ENCODE measurements at places on chromosomes 16 and 17.

DNA sequence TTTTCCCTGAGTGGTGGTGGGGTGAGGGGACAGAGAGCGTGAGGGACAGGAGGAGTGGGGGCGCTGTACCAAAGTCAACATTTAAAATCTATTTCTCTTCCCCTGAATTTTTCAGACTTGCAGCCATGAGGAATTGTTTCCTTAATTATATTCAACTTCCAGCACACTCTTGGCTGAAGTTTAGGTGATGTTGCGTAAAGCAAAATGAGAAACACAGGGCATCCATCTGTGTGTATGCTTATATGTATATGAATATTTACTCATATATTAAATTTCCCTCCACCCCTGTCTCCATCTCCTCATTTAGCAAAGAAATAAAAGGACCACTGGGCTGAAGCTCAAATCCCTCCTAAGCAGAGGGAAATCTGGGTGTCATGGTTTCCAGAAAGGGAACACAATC lies 218.1 kb downstream of the XYLT1 start:
- DNase-seq = no peak

DNA sequence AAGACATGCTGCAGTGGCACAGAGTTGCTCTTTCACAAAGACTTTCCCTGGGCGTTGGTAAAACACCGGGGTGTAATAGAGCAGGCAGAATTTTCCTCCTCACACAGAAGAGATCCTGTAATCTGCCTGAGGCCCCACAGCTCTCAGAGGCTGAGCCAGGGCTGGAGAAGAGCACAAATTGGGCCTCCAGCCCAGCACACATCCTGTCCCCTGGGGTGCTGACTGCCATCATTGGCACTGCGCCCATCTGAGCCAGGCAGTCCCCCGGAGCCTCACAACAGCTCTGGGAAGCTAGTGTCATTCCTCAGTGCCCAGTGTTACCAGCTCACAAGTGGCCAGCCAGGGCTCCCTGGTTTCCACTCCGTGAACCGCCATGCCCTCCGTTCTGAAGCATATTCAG lies 119.4 kb downstream of the SOCS1 start:
- no peak for DNase-seq

- DNase-seq = no peak
These were observed 210.6 kb downstream of the HAPSTR1 start for GRCh38 chr16:9302072-9302471.

DNA sequence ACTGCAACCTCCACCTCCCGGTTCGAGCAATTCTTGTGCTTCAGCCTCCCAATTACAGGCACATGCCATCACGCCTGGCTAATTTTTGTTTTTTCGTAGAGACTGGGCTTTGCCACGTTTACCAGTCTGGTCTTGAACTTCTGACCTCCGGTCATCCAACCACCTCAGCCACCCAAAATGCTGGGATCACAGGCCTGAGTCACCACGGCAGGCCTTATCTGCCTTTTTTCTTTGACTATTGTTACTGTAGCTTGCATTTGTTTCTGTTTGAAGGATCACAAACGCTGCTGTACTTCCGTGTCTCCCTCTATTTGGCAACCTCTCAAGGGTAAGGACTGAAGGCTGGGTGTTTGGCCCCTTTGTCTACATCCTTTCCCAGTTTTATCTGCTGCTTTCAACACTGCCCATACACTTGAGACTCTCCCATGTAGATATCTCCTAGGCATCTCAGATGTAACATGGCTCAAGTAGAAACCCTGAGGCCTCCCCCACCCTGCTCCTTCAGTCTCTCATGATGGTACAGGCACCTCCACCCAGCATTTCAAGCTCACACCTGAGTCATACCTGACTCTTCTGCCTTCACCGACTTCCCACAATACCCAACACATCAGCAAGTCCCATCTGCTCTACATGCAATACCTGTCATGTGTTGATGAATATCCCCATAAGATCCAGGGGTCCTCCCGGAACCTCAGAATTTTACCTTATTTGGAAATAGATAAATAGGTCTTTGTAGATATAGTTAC lies 219.0 kb downstream of the CPPED1 start:
- DNase-seq = no peak

- no peak for DNase-seq
These were observed 72.0 kb downstream of the FTO start for GRCh38 chr16:53775821-53776431.
